ENCODE measurements at places on chromosomes 12 and 14. TPM values are rescaled to one million over a fixed set of nuclear protein-coding genes. Genes with fewer than 3 reads are reported as not detected.
A peak's percentile ranks its signal among the peaks of the same experiment; 100 is the strongest.

- DNase-seq: no peak
These were observed 52.2 kb upstream of the SRP54 start for GRCh38 chr14:34930591-34931091.

DNA sequence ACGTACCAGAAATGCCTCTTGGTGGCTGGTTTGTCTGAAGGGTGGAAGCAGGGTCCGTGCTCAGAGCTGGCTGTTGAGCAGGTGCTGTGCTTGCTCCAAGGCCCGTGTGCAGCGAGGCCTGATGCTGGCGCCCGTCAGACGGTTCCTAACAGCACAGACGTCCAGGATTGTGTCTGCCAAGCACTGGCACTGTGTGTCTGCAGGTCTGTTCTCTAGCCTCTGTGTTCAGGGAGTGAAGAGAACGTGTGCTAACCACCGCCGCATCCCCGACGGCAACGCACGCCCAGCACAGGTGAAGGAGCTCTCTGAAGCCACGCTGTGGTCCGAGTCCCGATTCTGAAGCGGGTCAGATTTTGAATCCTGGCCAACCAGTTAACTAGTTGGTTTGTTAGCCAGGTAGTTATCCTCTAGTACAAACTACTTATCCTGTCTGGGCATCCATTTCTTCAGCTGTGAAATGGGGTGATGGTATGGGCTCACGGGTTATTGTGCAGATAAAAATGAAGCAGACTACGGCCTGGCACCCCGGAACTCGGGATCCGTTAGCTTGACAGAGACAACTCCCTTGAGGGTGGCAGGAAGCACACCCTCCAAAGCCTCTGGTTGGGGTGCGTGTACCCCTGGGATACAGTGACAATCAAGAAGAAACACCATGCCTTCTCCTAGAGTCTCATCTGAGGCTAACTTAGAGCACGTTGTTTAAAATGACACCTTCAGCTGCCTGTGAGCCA, 18.6 kb upstream of the TDRD9 start:
- no peak for DNase-seq

The GLT1D1 gene
- polyA plus RNA-seq: not detected

DNA sequence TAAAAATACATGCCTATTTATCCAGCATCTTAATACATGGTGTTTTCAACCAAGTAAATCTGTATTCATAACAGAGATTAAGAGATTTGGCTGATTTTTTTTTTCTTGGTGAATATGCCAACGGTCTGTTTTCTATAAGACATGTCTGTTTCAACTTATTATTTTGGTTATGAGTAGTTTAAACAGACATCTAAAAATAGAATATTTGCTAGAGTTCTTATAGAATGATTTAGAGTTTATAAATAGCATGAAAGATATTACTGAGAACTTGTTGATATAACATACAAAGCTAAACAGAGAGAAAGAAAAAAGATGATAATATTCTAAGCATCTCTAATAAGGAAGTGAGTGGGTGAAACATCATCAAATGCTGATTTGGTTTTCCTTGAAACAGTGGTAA, 199.9 kb downstream of the CCDC91 start:
- DNase-seq: no peak

DNA sequence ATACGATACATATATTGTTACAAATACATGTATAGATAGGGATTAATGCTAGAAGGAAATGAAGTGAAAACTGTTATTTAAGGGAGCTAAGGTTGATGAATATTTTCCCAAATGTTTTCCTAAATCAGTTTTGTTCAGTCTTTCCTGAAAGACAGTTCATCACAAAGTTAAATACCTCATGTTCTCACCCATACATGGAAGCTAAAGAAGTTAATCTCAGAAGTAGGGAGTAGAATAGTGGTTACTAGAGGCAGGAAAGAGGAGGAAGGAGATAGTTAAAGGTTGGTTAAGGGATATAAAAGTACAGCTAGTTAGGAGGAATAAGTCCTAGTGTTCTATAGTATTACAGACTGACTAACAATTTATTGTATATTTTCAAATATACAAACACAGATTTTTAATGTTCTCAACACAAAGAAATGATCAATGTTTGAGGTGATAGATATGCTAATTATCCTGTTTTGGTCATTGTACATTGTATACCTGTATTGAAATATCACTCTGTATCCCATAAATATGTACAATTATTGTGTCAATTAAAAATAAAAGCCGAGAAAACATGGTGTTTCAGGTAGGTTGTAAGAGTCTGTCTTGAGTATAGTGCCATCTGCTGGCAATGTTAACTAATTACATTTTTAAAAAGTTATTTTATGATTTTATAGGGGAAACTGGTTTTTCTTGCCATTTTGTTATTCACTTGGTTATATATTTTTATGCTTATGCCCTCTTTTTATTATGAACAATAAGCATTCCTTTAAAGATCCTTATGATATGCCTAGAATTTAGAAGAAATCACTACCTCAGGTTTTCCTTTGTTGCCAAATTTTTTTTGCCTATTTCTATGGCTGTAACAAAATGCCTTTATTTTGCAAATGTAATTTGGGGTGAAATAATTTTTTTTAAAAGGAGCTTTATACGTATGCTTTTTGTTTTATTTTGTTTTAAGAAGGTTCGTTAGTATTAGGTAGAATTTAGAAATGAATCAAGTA, 26.9 kb downstream of the ZDHHC17 start:
- DNase-seq: no peak

DNA sequence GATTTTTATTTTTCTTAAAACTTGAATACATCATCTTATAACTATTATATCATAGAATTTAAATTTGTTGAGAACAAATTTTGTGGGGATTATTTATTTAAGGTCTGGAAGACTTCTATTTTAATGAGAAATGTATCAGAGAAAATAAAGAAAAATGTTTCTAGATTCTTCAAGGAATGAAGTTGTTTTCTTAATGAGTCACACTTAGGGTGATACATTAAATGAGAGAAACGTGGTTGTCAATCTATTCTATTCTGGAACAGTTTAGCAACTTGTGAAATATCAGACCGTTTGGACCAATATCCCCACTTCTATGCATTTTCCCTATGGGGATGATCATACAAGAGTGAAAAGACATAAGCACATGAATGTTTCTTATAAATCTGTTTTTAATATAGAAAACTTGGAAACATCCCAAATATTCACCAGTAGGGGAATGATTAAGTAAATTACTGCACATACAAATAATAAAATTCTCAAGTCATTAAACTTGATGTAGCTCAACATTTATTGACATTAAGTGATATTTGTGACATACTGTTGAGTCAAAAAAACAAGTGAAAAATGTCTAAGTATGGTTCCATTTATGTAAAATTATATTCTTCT, 88.5 kb downstream of the E2F7 start:
- no peak for DNase-seq

GRCh38 chr14:50860478-50861086, 11.3 kb upstream of the ABHD12B start:
- DNase-seq: peak; percentile 61

DNA sequence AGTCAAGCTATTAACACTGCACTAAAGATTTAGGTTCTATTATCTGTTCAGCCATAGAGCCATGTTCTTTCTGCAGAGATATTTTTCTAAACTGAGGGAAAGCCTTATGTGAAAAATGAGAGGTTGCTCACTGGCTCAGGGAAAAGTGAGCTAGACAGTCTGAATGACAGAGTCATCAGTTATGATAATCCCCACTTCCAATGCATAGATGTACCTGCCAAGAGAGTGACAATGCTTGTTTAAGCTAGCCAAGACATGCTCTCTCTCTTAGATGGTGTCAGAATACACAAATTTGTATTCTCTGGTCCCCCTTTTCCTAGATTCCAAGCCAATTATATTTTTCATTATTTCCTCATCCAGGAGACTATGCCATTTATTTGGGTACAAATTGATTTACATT, 176.9 kb upstream of the FRMD6 start:
- DNase-seq: no peak

DNA sequence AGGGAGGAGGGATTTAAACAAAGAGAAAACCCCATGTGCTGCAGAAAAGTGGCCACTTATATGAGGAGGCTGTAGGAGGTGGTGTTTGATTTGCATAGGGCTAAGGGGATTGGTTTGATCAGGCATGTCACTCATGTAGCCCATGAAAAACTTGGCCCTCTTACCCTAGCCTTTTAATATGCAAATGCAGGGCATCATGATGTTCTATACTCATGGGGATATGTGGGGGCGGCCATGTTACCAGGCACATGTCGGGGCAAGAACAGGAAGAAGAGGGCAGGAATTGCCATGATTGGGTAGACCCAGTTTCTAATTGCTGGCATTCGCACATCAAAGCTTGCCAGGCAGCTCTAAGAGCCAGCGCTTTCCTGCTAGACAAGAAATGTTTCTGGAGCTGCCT, 28.8 kb downstream of the KLRK1 start:
- DNase-seq: no peak

The PZP gene
- not detected for polyA plus RNA-seq

DNA sequence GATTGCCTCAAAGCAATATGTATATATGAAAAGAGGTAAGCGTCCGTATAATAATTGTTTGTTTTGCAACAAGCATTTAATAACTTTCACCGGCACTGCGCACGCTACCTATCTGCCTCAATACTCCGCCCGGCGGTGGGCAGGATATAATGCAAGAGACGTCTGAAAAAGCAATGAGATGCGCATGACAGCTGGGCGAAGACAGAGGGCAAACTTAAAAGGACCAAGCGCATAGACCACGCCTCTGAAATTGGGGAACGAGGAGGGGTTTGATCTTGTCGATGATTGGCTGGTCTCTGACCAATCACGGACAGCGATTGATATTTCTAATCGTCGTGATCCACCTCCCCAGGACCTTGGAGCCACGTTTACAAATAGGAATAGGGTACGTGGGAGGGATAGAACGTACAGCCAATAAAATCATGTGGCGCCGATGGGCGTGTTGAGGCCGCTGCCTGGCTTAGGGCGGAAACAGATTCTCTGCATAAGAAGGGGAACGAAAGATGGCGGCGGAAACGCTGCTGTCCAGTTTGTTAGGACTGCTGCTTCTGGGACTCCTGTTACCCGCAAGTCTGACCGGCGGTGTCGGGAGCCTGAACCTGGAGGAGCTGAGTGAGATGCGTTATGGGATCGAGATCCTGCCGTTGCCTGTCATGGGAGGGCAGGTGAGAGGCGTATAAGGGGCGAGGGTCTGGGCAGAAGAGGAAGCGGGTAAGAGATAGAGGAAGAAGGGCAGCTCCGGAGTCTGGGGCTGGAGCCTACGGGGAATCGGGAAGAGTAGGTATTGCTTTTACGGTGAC, at the start of gene OS9:
TSS of gene OS9 (plus strand) at position 474 of the 800 bp plus-strand sequence. CDS start at position 504, 30 bp downstream.
- DNase-seq: peak; percentile 99

- DNase-seq: no peak
These were observed 142.4 kb downstream of the DPF3 start for GRCh38 chr14:72751276-72752033.

The NYNRIN gene
- polyA plus RNA-seq: 10.5 TPM

The IL26 gene
- polyA plus RNA-seq: not detected

GRCh38 chr12:132018193-132018916, 68.6 kb downstream of the EP400 start:
- DNase-seq: no peak

The FAM186B gene
- 0.07 TPM for polyA plus RNA-seq

DNA sequence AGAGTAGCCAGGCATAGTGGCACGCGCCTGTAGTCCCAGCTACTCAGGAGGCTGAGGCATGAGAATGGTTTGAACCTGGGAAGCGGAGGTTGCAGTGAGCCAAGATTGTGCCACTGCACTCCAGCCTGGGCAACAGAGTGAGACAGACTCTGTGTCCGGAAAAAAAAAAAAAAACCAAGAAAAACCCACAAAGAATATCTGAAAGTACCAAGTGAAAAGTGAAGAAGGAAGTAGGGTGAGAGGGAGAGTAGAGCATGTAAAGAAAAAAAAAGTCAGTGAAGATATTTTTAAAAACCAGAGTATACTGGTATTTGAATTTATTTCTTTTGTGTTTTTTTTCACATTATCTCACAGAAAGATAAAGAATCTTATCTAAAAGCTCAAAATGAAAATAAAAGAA, 43.3 kb upstream of the ISM2 start:
- no peak for DNase-seq

DNA sequence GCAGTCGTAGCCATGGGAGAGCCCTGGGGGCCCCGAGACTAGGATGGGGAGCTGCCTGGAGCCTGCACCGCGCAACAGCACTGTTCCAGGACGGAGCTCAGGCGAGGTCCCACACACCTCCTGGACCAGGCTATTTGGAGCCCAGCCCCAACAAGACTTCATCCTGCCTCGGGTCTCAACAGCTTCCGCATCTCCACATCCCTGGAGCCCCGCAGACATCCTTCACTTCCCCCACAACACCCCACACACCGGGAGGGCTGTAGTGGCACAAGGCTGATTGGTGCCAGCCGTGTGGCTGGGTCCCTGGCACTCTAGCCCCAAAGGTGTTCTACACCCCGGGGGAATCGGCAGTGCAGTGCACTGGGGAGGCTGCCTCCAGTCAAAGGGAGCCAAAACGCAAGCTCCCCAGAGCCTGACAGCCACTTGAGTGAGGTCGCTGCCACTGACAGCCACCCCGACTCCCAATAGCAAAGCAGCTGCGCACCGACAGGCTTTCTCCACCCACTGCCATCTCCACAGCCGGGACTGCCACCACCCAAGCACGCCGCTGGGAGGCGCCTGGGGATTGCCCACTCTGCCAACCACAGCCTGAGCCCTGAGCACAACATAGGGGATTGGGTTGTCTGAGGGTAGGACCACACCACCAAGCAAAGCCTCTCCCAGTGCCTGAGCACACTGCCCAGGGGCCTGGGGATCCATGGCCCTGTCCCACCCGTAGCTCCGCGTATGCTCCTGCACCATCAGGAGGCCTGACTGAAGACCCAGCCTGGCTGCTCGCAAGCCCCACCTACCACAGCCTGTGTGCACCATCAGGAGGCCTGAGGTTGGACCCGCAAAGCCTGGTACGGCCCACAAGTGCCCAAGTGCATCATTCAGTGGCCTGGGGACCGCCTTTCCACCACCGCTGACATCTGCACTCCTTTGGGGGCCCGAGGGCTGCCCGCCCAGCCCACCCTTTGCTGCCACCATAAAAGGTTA, 13.2 kb upstream of the KLRF1 start:
- DNase-seq: no peak

DNA sequence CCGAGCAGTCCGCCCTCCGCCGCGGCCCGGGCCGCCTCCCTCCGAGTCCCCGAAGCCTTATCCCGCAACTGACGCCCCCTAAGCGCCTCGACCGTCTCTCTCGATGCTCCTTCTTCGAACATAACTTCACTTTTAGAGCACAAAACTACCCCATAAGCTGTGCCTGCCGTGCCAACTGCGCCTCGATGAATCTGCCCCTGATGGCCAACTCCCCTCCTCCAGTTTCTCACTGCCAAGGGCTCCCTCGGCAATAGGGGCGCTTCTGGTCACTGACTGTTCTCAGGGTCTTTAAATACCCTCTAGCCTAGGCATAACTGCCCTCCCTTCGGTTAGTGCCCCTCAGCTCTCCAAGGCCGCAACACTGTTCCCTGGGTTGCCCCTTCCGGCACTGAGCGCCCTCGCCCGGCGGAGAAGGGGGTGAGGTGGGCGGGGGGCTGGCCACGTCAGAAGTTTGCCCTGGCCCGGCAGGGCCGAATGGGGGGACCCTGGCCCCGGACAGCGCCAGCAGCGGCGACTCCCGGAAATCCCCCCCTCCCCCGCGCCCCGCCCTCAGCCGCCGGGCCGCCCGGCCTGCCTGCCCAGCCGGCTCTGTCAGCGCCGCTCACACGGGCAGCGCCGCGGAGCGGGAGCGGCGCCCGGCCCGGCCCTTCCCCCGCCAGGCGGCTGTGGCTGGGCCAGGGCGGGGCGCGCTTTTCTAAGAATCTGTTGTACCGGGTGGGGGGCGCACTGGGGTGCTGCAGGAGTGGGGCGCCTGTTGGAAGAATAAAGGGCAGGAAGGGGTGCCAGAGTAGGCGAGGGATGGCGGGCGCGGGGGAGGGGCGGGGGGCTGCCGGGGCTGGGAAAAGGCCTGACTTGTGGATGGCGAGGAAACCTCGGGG, 10.6 kb downstream of the RARG start:
- no peak for DNase-seq

All from AG04450 (cell line).